Stimulated activated CD4-positive, alpha-beta T cell treated with anti-CD3 and anti-CD28 coated beads, Interleukin-1b, Interleukin-23, amount 100 ng/mL, for 1 hour (primary cell): ENCODE measurements at places on chromosomes 3 and 15.

GRCh38 chr3:152737021-152737908, 97.7 kb upstream of the P2RY1 start:
- no peak for DNase-seq

DNA sequence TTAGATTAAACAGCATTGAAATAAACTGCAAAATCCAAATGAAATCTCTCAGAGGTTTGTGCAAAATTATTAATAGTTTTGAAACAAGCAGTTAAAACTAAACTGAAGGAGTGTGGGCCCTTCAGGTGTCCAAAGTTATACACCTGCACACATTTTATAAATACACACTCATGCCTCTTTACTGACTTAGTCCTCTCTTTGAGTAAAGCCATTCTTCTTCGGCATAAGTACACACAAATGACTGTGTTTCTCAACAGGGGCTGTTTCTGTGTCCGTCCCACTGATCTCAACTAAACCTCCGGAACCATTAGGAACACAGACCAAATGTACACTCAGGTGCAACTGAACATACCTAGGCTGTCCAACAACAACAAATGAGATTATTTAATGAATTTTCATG, 18.8 kb downstream of the MECOM start:
- DNase-seq: no peak

GRCh38 chr3:42898896-42899675, 6.9 kb upstream of the ZNF662 start:
- DNase-seq: no peak

DNA sequence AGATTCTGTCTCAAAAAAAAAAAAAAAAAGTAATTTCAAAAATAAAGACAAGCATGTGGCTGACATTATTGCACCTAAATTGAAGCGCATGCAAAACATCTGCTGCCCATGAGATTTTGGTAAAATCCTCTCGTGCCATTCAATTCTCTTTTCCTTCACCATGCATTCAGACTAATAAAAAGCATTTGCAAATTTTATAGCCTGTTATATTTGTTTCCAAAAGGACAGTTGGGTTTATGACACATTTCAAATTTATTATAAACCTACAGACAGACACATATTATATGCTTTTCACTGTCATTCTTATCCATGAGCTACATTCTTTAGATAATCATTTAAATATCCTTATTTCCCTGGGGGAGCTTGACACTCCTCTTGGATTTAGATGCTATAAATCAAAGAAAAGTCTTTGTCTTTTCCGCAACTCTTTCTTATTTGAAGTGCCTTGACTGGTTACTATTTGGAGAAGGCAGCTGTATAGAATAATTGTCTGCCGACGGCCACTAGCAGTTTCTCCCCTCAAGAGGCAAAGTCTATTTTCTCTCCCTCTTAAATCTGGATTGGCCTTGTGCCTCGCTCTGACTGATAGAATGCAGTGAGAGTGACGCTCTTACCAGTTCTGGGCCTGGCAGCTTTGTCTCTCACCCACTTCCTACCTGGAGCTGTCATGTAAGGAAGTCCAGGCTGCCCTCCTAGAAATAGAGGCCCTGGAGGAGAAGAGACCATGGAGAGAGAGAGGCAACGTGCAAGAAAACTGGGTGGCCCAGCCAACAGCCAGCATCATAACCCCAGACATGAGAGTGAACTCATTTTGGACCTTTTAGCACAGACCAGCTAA, 6.8 kb upstream of the LRIG1 start:
- no peak for DNase-seq

DNA sequence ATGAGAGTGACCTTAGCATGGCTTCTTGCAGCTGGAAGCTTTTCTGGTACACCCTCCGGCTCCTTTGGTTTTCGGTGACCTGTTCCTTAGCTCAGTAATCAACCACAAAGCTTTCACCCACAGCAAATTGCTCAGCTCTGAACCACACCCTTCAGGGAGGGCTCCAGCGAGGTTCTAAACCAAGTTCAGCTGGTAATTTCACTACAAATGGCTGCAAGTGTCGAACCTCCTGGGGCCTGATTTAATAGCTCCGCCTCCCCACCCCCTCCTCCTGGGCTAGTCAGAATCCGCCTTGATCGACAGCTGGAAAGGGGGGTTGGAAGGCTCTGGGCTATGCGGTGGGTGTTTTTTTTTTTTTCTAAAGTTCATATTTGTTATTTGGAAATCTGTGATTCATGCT, 150.9 kb upstream of the MCTP2 start:
- DNase-seq: no peak

- no peak for DNase-seq
Measured at GRCh38 chr3:4981294-4981664, 2.0 kb downstream of the BHLHE40 start.

- no peak for DNase-seq
Measured at GRCh38 chr3:188008582-188009213, 145.3 kb upstream of the LPP start.
